Pulmonary artery endothelial cell (primary cell): ENCODE measurements at places on chromosomes 5 and 9. TPM values are rescaled to one million over a fixed set of nuclear protein-coding genes. Genes with fewer than 3 reads are reported as not detected.

DNA sequence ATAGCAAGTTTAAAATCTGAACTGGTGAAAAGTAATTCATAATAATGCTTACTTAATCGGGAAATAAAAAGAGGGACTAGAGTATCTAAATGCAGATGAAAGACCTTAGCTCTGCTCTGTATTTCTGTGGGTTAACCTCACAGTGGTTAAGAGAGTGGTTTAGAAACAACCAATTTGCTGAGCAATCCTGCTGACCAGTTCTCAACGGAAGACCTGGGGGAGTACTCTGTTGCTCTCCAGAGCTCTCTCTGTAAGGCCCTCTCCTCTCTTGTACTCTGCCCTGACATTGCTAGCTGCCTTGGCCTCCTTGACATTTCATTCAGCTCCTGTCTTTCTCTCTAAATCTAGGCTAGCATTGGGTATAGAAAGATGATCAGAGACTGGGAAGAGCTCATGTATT is 1186.6 kb upstream of the SEMA6A start:
- DNase-seq: no peak

DNA sequence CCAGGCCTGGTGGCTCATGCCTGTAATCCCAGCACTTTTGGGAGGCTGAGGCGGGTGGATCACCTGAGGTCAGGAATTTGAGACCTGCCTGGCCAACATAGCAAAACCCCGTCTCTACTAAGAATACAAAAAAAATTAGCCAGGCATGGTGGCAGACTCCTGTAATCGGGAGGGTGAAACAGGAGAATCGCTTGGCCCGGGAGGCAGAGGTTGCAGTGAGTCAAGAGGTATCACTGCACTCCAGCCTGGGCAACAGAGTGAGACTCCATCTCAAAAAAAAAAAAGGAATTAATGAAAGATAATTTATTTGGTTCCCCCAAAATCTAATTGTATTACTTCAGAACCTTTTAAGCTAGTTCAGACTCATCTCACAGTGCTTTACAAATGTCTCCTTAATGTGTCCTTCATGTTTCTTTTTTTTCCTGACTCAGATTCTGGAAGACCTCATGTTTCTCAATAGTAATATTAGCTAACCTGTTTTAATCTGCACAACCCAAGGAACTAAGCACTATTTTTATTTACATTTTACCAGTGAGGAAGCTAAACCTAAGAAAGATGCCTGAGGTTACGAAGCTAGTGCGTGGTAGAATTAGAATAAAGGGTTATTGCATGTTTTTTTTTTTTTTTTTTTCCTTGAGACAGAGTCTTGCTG is 15.1 kb downstream of the FAF2 start:
- no peak for DNase-seq

DNA sequence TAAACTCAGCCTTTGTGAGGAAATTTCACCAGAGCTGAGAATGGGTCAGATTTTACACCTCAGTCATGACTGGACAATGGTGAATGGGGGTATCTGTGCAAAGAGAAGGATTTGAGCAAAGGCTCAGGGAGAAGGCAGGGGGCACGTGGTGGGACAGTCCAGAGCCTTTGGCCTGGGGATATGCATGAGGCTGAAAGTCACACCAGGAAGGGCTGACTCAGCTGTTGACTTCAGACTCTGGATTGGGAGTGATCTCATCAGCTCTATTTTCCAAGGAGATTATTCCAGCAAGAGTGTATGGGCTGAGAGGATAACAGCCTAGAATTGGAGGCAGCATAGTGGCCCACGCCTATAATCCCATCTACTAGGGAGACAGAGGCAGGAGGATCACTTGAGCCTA is 53.6 kb downstream of the SAXO1 start:
- peak; percentile 26 for DNase-seq

NUTM2G gene
- not detected in 2 replicates for total RNA-seq

GRCh38 chr5:139394123-139394653 is 716 bp downstream of the PROB1 start:
- DNase-seq: no peak

DNA sequence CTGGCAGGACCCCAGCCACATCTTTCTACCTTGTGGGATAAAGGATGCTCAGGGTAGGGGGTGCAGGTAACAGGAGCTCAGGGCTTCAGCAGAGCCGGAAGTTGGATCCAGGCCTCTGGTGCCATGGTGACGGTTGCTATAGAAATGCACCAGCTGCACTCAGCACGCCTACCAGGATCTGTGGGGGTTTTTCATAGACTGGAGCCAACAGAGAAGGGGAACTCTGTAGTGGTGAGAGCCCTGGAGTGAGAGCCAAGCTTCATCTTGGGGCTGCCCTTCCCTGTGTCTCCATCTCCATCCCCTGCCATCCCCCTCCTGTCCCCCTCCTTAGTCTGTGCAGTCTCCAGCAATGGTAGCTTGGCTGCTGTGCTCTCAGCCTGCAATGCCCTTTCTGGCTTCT is 27.5 kb upstream of the BOD1 start:
- DNase-seq: no peak

DNA sequence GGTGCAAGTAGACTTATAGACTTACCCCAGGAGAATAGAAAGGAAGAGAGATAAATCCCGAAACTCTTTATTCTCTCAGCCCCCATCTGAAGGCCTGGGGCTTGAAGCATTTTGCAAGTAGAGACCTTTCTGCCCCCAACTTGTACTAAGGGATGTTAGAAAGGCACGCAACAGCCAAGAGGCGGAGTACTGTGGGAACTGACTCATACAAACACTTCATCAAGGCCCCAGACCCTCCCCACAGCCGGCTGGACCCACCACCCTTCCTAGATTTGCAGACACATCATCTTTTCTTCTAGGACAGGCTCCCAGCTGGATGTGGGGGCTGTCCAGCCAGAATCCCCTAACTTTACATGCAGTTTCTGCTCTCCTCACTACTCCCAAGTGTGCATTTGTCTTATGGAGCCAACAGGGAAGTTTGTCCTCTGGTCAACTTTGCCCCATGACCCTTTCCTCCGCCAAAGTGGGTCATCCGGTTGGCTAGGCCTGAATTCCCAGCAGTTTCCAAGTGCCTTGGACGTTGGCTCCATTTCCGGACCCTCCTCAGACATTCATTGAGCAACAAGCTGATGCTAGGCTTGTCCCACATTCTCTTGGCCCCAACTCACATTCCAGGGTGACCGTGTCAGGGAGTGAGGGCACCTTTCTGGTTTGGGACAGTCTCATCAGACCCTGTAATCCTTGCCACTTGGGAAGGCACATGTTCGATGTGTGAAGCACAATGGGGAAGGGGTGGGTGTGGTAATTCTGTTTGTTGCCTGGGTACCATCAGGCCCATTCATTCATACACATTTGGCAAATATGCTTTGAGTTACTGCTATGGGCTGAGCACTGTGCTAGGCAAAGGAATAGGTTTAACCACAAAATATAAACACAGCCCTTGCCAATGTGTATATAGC is 64.6 kb downstream of the ABLIM3 start:
- no peak for DNase-seq
